Adipocyte (in vitro differentiated cells): ENCODE measurements at places on chromosomes 3 and 15.

- DNase-seq: no peak
Measured at GRCh38 chr3:188670446-188670845, 501.3 kb upstream of the TPRG1 start.

DNA sequence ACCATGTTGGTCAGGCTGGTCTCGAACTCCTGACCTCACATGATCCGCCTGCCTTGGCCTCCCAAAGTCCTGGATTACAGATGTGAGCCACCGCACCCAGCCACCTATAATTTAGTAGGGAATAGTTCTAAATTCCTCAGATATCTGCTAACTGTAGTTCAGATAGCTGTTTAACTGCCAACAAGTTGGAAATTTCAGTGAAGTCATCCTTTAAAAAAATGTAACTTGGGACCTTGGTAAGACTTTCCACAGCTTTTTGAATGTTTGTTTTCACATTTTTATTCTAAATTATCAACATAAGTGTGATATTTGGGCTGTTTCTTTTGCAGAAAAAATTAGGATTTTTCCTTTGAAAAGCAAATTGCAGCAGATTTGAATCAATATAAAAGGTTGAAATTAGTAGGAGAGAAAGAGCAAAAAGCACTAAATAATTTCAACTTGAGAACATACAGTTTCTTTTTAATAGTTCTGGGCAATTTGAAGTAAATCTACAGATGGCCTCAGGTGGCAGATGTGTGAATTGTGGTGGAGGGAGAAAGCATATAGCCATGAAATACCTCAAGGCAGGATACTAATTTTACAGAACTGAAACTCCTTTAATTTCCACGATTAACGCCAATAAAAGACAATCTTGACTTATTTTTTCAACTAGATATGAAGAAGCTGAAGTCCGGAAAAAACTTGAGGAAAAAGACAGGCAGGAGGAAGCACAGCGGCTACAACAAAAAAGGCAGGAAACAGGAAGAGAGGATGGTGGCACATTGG is 34.3 kb downstream of the USP8 start:
- peak; percentile 8 for DNase-seq

GRCh38 chr3:31936420-31937060 is 44.5 kb downstream of the OSBPL10 start:
- no peak for DNase-seq

- no peak for DNase-seq
Measured at GRCh38 chr15:100784493-100785180, 95.0 kb upstream of the ALDH1A3 start.

DNA sequence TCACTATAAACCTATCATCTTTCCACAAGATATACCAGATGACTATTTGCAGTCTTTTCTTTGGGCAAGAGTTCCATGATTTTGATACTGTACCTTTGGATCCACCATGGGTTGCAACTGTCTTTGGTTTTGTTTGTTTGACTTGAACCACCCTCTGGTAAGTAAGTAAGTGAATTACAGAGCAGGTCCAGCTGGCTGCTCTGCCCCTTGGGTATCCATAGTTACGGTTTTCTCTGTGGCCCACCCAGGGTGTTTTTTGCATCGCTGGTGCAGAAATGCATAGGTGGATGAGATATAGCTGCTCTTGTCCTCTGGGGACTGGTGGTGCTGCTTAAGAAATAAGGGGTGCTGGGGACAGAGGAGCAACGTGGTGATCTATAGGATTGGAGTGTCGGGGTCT is 33.8 kb downstream of the CHDH start:
- DNase-seq: no peak

DNA sequence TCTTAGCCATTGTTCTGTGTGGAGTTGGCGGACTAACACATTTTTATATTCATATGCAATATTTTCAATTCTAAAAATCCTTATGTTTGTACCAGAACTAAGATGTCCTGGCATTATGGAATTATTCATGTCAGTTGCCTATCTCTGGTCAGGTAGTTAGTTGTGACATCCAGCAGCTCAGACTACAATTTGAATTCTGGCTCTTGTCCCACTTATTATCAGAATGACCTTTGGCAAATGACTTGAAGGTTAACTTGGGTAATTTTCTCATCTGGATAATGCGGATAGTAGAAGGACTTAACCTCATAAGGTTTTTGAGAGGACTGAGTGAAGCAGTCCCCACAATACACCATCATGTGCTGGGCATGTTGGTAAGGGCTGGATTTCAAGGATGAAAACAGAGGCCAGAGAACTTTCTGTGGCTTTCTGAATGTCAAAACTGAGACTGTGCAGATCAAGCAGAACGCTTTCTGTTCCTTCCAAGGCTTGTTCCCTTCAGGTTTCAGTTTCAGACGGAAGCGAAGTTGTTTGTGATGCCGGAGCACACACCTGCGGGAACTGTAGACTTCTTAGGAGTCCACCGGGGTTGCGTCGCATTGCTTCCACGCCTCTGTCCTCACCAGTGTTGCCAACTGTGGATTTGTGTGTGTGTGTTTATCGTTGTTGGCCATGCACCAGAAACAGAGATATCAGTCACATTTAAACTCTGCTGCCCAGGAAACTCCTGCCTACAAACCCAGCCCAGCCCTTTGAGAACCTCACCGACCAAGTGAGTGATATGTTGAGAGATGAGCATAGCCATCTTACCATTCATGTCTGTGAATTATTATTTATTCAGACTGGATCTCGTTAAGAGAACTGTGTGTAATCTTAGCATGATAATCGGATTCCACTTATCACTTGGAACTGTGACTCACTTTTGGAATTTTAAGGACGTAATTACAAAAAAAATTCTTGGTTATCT is 76.0 kb downstream of the PTPRG start:
- peak; percentile 26 for DNase-seq

GRCh38 chr3:9617056-9617455 is 32.2 kb upstream of the MTMR14 start:
- no peak for DNase-seq

GRCh38 chr15:81038975-81039607 is 38.4 kb downstream of the TLNRD1 start:
- DNase-seq: no peak

DNA sequence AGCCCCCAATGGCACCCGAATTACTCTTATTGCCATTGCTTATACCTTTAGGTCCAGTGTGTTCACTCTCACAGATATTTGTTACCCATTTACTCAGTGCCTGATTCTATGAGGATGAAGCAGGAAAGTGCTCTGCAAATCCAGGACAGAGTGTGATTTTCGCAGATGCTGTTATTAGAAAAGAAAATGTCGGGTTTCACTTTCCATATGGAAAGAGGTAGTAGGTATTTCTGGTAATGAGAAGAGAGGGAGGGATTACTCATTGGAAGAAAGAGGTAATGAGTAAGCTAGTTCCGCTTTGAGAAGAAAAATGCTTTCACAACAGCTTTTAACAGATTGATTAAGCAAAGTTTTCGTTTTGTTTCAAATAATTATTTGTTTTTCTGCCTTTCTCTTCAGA is 336.3 kb upstream of the CFAP20DC start:
- no peak for DNase-seq

- no peak for DNase-seq
Measured at GRCh38 chr15:80367094-80367493, 37.1 kb upstream of the ARNT2 start.

DNA sequence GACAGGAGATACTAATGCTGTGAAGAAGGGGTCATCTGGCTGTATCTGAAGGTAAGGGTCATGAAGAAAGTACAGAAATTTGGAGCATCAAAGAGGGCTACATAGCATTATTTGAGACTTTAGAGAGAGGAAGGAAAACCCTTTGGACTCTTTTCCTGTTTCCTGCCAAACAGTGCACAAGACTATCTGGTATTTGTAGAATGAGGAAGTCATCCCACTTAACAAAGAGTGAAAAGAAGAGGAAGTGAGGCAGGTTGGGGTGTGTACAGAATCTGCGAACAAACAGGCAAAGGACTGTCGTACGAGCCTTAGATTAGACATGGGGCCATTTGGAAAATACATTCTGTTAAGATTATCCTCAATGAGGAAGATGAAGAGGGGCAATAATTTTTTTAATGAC is 546.8 kb upstream of the EPHA6 start:
- no peak for DNase-seq

GRCh38 chr3:63437858-63438257 is 159.8 kb downstream of the SYNPR start:
- no peak for DNase-seq

DNA sequence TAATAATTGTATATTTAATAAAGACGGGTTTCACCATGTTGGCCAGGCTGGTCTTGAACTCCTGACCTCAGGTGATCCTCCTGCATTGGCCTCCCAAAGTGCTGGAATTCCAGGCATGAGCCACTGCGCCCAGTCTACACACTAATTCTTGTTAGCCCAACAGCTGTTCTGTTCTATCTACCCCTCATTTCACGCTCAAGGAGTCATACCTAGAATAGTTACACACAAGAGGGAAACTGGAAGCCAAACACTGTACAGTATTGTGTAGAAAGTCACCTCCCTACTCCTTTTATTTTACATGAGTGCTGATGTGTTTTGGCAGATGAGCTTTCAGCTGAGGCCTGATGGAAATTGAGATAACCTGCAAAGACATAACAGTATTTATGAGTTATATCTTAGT is 13.4 kb upstream of the CTDSPL2 start:
- no peak for DNase-seq

DNA sequence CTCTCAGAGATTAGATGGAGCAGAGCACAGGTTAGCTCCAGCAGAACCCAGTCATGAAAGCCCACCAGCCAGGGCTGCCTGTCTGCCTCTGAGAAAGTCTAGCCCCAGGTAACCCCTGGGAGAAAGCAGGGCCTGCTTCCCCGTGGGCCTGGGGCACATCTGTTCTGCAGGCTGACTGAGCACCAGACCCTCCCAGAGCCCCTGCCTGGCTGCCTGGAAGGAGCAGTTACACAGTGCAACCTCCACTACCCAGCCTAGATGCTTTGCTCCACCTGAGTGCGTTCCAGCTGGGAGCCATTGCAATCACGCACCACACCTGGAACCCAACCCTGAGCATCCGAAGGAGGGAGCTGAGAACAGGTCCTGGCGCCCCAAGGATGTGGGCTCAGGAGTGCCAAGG is 24.7 kb upstream of the OR5K4 start:
- no peak for DNase-seq

DNA sequence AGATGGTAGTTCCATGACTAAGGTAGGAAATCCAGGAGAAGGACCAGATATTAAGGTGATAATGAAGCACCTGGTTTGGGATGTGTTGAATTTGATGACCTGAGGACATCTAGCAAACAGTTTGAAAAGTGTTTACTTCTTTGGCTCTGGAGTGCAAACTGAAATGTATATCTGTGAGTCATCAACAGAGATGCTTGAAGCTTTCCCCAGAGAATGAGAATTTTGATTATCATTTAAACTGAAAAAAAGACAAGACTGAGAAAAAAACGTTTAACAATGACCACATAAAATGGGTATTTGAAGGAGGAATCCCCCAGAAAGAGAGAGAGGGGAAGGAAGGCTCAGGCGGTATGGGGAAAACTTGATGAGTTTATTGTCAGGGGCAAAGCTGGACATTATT is 20.7 kb upstream of the GSK3B start:
- DNase-seq: peak; percentile 44

- no peak for DNase-seq
Measured at GRCh38 chr15:78372880-78373279, 32.7 kb downstream of the CRABP1 start.

- DNase-seq: no peak
Measured at GRCh38 chr3:150594150-150594549, 9.0 kb upstream of the SELENOT start.

DNA sequence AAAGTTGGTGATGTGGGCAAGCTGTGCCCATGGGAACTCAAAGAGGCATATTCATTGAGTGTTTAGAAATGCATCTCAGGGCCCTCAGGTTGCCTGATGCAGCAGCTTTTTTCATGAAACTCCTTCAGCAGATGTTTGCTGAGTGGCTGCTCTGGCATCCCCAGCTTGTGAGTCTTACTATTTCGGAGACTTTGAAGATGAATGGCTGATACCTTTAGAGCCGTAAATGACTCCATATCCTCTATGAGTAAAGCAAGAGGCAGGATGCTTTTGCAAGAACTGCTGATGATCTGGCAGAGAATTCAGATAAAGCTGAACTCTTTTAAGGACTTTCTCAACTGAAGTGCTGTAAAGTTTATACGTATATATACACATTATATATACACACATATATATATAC is 384.3 kb downstream of the CACNA2D3 start:
- no peak for DNase-seq

GRCh38 chr3:141056751-141057171 is 5.6 kb downstream of the SPSB4 start:
- DNase-seq: no peak

GRCh38 chr15:93800805-93801204 is 430.6 kb upstream of the MCTP2 start:
- DNase-seq: no peak

- DNase-seq: no peak
Measured at GRCh38 chr3:10374311-10374710, 53.4 kb upstream of the SEC13 start.

DNA sequence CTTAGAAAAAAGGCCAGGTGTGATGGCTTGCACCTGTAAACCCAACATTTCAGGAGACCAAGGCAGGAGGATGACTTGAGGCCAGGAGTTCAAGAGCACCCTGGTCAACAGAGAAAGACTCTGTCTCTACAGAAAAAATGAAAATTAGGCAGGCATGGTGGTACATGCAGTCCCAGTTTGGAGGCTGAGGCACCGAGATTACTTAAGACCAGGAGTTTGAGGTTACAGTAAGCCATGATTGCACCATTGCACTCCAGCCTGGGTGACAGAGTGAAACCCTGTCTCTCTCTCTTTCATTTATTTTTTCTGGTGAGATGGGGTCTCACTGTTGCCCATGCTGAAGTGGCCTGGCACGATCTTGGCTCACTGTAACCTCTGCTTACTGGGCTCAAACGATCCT is 24.7 kb downstream of the IP6K1 start:
- DNase-seq: no peak

DNA sequence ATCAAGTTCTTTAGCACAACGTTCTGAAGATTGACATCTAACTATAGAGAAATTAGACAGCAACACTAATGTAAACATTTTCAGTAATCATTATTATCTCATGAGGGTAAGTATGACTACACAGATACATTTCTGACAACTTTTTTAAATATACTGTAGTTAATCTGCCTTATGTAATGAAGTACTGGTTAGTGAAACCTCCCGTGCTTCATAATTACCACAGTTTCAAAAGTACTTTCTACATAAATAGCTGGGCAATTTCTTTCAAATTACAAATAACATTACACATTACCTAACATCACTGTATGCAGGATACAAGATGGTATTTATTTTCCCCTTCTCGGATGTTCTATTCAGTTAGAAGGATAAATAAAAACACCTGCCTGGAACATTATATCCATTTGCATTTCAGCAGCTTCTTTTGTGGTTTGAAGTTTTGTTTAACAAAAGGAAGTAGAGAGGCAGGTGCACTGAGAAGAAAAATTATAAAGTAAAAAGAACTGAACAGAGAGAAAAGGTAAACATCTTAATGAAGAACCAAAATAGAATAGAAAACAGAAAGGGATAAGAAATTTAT is 1241.5 kb upstream of the GBE1 start:
- DNase-seq: no peak

DNA sequence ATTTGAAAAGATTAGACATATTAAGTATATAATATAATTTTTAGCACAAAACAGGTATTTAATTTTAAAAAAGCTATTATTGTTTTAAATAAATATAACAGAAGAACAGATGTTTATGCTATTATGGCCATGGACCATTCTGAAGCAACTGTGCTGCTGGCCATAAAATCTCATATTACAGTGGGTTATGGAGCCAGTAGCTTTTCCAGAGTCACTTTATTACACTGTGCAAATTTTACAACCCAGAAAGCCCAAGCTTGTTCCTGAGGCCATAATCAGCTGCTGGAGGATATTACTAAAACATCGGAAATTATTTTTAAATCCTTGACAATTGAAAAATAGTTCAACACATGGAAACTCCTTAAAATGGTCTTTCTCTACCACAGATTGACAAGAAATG is 557.3 kb upstream of the KCNMB2 start:
- no peak for DNase-seq

GRCh38 chr15:37041042-37041441 is 59.3 kb downstream of the MEIS2 start:
- DNase-seq: no peak
